ENCODE measurements at places on chromosomes 2 and 18.

DNA sequence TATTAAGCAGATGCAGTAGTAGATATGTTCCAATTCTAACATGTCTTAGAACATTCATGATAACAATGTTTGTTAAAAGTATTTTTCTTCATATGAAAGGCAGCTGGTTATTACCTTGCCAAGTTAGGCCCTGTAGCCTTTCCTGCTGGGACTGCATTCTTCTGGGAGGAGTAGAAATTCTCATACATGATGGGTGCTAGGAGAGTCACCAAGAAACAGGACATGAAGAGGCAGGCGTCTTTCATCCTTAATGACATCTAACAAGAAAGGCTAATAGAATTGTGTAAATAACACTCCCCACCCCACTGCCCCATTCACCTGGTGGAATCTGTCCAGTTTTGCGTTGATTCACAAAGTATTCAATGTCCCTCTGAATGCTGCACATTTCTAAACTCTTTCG lies 24.7 kb upstream of the EPG5 start:
- no peak for DNase-seq

DNA sequence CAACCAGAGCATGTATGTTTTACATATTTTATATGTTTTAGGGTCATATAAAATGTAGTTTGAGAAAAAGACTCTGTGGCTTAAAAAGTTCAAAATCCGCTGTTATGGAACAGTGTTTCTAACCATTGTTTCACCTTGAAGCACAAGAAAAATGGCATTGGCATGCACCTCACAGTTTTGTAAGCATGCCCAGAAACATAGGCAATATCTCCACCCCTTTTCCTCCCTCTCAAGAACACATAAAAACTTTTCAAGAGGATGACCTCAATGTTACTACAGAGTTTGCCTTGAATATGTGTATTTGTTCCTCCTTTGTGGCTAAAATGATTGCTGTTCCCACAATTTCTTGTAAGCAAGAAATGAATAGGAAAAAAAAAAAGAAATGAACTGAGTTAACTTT lies 29.3 kb upstream of the SLC40A1 start:
- no peak for DNase-seq

GRCh38 chr2:105725388-105725787 lies 19.3 kb upstream of the NCK2 start:
- no peak for DNase-seq

DNA sequence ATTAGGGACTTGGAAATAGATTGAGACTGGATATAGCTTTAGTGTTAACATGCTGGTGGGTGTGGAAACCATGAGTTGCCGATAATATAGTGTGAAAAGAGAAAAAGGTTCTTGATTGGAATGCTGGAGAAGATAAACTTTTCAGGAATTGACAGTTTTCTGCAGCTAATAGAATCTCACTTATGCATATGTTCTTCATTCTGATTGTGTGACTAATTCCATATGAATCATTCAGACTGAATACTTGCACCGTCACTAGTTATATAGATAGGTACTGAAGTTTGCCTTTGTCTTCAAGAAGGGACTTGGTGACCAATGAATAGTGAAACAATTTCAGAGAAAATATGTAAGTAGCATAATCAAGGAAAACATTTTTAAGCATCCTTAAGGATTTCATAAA lies 225.7 kb upstream of the FOSL2 start:
- DNase-seq, result no peak

- no peak for DNase-seq
Measured at GRCh38 chr18:61551586-61551985, 218.4 kb downstream of the CDH20 start.

DNA sequence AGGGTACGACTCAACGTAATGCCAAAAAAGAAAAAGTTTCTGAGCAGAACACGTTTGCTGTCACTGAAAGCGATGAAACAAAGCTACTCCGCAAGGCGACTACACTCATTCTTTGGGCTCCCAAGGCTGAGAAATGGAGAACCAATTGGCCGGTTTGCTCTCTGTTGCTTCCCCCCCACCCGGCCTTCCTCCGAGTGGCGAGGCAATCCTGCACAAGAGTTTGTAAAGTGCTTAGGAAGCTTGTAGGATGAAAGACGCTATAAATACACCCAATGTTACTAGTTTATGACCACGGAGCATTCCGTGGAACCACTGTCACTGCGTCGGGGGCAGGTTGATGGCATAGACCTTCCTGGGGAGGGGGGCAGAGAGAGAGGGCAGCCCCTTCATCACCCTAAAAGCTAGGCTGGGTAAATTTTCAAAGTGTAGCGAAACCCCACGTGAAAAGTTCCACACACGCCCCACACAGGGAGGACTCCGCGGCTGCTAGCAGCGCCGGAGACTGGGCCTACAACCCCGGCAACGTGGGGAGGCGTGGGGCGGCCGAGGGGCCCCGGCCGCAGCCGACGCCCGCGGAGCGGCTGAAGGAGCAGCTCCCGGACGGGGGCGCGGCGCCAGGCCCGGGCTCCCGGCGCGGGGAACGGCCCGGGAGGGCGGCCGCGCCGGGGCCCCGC lies 915 bp downstream of the CUL3 start:
- peak; percentile 9 for DNase-seq

DNA sequence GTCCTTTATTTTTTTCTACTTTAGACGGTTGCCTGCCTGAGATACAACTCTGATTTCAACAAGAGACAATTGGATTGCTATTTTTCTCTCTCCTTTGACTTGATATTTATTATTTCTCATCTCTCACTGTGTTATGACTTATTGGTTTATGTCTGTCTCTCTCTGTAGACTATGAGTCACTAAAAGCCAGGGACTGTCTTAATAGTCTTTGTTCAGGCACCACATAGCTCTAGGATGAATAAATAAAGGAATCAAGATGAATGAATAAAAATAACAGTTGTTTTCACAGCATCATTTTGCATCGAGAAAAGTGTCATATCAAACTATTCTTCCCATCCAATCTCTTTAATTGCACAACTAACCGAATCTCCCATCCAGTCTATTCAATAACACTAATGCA lies 31.4 kb upstream of the CD28 start:
- DNase-seq, result no peak

- DNase-seq, result no peak
Measured at GRCh38 chr2:128640845-128641360, 322.2 kb upstream of the HS6ST1 start.

GRCh38 chr2:202687276-202687675 lies 52.5 kb downstream of the FAM117B start:
- DNase-seq, result no peak

- no peak for DNase-seq
Measured at GRCh38 chr2:7018767-7019166, 101.6 kb downstream of the RNF144A start.

GRCh38 chr2:65313126-65313953 lies 85.7 kb downstream of the ACTR2 start:
- no peak for DNase-seq

DNA sequence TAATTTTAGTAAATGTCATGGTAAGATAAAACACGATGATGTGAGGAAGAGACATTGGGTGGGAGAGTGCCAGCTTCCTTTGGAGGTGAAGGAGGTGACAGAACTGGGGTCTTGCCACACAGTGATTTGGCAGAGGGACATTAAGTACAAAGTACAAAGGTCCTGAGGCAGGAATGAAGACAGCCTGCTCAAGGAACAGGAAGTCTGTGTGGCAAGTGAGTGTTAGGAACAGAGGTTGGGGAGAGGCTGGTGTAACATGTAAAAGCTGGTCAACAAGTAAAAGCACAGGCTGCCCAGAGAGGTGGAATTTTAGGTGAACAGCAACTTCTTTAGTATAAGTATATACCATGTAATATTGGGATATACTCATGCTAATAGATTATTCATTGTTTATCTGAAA lies 73.1 kb downstream of the INPP5D start:
- no peak for DNase-seq

DNA sequence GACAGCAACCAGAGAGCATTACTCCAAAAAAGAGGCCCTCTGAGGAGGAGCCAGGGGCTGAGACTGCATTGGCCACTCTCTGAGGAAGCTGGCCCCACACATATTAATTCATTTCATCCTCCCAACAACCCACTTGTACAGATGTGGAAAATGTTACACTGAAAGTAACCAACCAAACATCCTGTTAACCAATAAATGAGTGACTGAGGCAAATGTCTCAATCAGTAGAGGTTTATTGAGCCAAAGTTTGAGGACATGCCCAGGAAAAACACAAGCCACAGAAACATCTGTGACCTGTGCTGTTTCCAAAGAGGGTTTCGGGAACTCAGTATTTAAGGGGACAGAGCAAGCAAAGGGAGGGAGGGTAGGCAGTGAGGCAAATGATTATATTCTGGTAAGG lies 53.0 kb downstream of the SKA1 start:
- DNase-seq, result no peak

DNA sequence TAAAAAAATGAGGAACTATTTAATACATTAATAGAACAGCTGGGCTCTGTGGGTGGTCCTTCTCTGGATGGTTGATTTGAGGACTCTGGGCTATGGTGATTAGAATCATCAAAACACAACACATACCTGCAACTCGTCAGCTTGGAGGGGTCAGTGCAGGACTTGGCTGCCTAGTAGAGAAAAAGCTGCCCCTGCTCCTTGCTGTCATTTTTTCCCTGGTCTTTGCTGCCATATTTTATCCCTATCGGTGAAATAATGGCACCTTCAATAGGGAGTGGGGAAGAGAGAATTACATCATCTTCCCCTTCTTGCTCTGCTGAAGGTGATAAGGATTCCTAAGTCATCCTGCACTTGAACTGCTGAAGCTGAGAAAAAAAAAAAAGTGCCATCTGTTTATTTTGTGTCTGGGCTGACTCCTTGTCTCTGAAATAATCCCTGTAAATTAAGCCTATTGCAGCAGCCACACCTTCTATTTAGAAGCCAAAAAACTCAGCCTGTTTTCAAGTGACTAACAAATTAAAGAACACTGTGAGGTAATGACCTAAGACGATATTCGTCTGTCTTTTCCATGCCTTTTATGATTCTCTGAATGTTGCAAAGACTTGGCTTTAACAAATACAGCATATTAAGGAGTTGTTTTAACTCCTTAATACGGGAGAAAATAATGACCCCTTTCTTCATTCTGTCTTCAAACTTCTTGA lies 89.3 kb downstream of the ACVR1 start:
- no peak for DNase-seq

GRCh38 chr18:9362869-9363268 lies 28.3 kb downstream of the TWSG1 start:
- no peak for DNase-seq

GRCh38 chr2:180061546-180061945 lies 54.4 kb upstream of the CWC22 start:
- DNase-seq, result no peak

- no peak for DNase-seq
Measured at GRCh38 chr2:46872902-46873603, 42.6 kb downstream of the MCFD2 start.

DNA sequence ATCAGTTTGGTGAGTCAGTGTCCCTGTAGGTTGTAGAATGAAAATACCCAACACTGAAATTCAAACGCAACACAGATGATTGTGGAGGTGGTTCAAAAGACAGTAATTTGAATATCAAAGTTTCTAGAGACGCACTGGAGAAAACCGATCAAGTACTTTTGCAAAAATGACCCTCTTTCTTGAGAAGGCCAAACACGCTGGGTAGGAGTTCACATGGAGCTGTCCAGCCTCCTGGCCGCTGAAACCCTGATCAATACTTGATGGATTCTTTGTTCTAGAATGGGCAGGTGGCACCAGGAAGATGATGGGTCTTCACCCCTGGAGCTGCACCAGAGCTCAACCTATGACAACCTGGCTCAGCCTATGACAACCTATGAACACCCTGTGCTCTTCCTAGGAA lies 39.7 kb upstream of the UBE2F start:
- no peak for DNase-seq

DNA sequence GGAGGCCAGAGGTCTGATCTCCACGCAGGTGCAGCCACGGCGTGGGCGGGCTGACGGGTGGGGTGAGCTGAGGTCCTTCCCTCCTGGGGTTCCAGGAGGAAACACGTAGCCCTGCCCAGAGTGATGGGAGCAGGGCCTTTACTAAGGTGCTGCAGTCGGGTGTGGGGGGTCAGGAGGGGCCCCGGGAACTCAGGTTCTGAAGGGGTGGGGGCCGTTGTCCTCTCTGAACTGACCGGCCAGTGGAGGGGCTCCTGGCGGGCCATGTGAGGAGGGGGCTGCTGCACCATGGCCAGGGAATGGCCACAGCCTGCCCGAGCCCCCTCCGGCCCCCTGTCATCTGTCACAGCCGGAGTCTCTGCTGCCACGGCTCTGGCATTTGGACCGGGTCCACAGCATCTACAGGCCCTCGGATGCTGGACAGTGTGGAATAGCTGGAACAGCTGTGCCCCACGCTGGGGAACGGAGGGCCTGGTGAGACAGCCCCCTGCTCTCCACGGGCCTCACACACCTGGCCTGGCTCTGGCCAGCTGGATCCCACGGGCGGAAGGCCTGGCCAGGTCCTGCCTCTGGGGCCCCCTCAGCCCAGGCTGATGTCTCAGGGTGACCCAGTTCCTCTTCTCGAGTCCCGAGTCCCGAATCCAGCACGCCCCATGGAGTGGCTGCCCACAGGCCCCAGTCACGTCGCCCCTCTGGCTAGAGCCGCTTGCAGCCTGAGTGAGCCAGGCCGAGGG lies 145.6 kb upstream of the GPC1 start:
- DNase-seq, result no peak

GRCh38 chr2:100008956-100009355 lies 133.4 kb downstream of the AFF3 start:
- no peak for DNase-seq

DNA sequence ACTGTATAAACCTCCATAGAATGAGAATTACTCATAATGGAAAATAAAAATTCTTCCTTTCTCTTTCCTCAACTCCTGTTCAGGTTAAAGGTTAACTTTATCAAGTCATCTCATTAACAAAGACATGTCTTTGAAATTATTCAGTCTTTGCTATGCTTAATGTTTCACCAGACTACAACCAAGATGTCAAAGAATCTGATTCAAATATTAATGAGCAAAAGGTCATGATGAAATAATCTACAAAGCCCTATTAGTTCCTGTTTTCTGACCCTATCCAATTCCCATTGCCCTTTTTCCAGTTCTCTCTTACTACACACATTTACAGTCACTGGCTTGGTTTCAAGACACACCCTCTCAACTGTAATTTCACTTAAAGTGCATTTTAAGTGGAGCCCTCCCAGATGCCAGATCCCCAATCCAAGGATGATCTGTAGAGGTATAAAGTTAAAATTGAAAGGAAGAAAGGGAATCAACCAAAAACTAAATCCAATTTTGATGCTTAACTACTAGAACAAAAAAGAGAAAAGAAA lies 246.9 kb upstream of the CYP26B1 start:
- no peak for DNase-seq

DNA sequence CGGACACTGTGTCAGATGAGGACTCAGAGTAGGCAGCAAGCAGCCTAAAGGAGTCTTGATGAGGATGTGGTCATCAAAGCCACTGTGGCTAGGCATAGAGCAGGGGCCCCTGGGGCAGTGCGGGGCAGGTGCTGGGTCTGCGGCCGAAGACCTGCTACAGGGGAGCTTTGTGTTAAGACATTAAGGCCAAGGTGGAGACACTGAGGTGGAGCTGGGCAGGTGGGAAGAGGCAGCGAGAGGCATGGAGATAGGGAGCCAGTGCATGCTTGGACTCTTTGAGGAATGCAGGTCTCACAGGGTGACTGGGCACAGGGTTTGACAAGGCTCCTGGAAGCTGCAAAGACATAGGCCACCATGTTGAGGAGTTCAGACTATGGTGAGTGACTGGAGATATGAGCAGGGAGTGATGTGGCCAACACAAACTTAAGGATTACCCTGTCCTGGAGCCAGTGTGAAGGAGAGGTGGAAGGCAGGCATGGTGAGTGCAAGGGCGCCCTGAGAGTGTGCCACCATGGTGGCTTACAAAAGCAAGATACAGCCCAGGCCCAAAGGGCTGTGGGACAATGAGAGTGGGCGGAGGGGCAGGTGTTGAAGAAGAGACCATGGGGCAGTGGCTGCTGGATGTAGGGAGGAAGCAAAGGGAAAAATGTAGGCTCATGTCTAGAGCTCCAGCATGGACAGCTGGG lies 450.9 kb upstream of the HS6ST1 start:
- no peak for DNase-seq

Measured in activated T-helper 1 cell treated with anti-CD3 and anti-CD28 coated beads, Interleukin-2, amount 50 U/mL, for 16 hours (primary cell).